K562 (cell line): ENCODE measurements at places on chromosomes 16 and 17.
A peak's percentile ranks its signal among the peaks of the same experiment; 100 is the strongest.

- peak; percentile 89 for DNase-seq
These were observed at the start of gene TBKBP1 for GRCh38 chr17:47693731-47694580. Gene TBKBP1, plus strand, starts transcription at chr17:47694161. Its CDS starts 1,952 bp downstream, at chr17:47696113.

- DNase-seq, result no peak
These were observed 110.8 kb upstream of the CDH5 start for GRCh38 chr16:66255647-66256046.

GRCh38 chr17:46072998-46073397 lies 73.9 kb downstream of the STH start:
- DNase-seq, result no peak

- no peak for DNase-seq
These were observed 23.8 kb downstream of the OGFOD1 start for GRCh38 chr16:56475201-56475600.

DNA sequence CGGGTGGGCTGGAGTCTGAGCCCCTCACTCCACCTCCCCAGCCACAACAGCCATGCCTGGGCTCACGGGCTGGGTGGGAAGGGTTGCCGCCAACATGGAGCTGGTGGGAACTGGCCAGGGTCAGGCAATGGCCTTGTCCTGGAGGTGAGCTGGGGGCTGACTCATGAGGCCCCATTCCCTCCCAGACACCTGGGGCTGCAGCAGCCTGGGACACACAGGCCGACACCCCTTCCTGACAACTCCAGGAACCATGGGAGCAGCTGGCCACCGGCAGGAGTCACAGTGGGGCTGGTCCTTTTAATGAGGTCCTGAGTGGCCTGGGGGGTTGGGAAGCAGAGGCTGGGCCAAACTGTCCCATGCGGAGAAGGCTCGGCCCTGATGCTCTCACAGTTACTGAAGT lies 12.2 kb downstream of the DBNDD1 start:
- DNase-seq, result no peak

GRCh38 chr16:31499928-31500327 lies 8.3 kb downstream of the RUSF1 start:
- no peak for DNase-seq

DNA sequence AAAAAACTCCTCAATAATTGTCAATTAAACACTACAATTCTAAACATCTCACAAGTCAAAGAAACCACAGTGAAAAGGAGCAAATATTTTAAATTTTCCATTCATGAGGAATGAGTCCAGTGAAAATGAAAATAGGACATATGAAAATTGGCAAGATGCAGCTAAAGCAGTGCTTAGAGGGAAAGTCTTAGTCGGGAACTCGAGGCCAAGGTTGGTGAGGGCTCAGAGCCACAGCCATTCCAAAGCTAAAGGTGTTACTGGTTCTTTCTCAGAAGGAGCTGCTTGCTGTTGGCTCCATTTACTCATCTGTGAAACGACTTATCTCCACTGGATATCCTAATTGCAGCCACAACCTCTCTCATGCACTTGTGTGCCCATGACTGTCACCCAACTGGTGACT lies 6.5 kb downstream of the SLC38A8 start:
- DNase-seq, result no peak

GRCh38 chr17:14792746-14793145 lies 472.4 kb downstream of the PMP22 start:
- no peak for DNase-seq

- DNase-seq, result no peak
These were observed 30.3 kb downstream of the CPSF4L start for GRCh38 chr17:73231395-73231794.

GRCh38 chr16:79257953-79258490 lies 342.5 kb downstream of the MAF start:
- no peak for DNase-seq

DNA sequence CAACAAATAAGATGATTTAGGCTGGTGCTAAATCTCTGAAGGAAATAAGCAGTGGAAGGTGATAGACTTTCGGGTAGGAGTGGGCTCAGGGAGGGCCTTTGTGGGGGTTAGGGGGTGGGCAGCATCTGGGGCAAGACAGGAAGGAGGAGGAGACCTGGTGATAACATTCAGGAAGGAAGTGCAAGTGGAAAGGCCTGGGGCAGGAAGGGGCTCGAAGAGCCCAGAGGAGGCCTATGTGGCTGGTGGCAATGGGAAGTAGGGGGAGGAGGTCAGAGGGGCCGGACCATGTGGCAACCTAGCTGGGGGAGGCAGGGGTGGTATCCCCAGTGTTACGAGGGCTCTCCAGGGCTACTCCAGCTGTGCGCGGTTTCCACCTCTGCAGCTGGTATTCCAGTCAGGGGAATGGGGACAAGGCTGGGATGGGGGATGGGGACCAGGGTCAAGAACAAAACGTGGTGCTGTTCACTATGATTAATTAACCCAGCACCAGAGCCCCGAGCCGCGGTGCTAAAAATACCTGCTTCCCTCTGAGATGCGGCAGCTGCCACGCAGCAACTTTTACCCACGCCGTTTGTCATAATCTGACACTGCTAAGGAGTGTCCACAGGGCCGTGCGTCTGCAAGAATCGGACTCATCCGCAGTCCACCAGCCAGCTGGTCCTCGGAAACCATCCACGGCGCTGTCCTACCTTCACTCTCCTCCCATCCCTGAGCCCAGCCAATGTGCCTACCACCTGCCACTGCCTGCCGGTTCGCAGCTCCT lies 5.2 kb upstream of the CCDC182 start:
- DNase-seq, result no peak

DNA sequence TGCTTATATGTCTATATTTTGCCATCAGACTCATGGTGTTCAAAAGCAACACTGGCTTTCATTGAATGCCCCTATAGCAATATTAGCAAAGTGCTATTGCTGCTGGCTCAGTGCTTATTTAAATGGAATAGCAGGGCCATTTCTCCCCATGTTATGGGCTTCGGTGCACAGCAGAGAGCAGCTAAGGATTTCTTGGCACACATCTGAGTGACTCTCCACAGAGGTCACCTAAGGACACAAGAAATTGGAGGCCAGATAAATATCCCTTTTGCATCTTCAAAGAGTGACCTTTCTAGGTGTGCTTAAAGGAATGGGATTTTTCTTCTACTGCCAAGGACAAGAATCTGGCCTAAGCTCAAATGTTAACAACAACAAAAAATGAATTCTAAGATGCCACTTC lies 751.8 kb downstream of the CDH11 start:
- no peak for DNase-seq

DNA sequence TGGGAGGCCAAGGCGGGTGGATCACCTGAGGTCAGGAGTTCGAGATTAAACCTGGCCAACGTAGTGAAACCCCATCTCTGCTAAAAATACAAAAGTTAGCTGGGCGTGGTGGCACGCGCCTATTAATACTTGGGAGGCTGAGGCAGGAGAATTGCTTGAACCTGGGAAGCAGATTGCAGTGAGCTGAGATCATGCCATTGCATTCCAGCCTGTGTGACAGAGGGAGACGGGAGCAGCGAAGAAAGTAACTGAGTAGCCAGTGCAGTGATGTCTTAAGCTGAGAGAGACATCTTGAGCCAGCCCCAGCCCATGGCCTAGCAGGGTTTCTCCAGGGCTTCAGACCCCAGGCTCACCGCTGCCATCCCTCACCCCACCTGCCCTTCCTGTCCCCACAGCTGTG lies 9.8 kb upstream of the SMIM5 start:
- no peak for DNase-seq

DNA sequence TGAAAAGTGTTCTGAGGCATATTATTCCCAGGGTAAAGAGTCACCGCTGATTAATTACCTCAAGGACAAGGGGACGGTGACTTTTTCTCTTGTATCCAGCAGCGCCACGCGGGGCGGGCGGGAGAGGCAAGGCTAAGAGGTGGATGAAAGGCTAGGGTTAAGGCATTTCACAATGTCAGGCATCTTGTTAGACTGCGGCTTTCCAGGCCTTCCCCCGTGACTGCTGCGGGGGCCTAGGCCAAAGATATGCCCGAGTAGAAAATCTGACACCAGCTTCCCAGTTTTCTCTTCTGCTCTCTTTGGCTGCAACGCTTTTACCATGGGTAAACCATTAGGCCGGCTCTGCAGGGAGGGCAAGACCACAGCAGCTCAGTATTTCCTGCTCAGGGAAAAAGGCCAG lies 698.2 kb downstream of the MAF start:
- DNase-seq, result no peak

DNA sequence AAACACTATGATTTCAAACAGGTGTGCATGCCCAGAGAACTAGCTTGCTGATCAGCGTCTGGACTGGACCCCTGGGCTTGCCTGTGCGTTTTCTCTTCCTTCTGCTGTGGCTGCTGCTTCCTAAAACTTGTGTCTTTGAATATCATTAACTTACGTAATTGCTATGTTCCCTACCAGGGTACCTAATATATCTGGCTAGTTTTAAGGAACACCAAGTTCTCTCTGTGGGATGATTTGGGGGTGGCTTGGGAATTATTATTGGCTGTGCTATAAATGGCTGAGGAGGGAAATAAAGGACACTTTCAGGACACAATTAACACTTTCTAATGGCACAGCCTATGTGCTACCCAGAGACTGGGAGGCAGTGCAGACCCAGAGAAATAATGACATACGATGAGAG lies 606.0 kb upstream of the RBFOX1 start:
- no peak for DNase-seq

DNA sequence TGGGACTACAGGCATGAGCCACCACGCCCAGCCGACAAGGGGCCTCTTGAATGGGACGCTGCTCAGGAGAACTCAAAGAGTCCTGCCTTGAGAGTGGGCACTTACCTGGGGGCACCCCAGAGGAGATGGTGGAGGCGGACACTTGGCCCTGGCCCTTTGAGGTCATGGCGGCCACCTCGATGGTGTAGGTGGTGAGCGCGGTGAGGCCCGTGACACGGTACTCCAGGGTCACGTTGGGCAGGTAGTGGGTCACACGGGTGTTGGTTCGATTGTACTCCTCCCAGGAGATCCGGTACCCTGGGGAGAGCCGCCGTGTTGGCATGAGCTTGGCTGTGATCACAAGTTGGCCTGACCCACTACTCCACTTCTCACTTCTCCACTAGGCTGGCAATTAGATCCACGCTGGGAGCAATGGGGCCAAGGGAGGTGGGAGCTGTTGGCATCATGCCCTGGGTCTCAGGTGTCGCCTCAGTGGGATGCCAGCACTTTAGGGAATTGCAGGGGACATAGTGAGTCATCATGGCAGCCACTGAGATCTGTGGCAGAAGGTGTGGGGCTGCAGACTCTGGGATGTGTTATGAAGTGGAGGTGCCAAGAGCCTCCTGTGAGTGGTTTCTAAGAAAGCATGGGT lies 89.2 kb upstream of the CDC42EP4 start:
- no peak for DNase-seq

DNA sequence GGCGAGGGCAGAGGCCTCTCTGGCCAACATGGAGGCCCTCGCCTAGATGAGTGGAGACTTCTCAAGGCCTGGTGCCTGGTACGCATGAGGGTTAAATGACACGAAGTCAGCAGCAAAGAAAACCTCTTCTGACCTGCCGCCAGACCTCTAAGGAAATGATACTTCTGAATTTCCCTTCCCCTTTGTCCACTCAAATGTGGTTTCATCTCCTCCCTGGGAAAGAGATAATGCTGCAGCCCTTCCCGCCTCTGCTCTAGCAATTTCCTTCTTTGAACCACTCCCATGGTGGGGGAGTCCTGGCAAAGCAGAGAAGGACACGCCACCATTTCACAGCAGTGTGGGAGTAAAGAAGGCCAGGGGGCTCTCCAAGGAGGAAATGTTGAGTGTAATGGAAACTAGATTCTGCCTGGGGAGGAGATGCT lies 65.7 kb upstream of the BCAR1 start:
- no peak for DNase-seq

DNA sequence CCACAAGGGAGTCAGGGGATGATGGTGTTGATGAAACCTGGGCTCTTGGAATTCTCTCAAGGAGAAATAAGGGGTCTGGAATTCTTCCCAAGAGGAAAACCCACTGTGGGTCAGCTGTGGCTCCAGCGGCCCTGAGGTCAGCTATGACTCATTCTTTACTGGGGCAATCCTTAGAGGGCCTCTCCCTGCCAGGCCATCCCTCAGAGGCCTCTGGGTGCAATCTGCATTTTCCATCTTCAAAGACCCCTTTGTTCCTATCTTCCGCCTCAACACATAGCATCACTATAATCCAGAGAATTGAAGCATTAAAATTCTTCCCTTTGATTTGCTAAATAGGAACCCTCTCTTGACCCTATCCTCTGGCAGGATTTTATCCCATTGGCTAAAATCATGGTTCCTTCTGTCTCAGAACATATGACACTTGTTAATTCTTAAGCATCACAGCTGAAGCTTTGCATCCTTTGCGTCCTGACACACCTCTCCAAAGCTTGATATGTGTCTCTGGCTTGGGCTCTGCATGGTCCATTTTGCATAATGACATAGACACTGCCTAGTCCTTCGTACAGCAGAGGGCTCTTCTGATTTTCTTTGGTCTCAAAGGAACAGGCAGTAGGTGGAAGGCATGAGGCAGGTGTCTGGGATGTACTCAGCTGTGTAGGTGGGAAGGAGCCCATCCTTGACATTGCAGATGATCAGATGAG lies 4.4 kb upstream of the KRT37 start:
- DNase-seq, result no peak

GRCh38 chr16:21277045-21277926 lies 804 bp downstream of the CRYM start:
- peak; percentile 13 for DNase-seq

DNA sequence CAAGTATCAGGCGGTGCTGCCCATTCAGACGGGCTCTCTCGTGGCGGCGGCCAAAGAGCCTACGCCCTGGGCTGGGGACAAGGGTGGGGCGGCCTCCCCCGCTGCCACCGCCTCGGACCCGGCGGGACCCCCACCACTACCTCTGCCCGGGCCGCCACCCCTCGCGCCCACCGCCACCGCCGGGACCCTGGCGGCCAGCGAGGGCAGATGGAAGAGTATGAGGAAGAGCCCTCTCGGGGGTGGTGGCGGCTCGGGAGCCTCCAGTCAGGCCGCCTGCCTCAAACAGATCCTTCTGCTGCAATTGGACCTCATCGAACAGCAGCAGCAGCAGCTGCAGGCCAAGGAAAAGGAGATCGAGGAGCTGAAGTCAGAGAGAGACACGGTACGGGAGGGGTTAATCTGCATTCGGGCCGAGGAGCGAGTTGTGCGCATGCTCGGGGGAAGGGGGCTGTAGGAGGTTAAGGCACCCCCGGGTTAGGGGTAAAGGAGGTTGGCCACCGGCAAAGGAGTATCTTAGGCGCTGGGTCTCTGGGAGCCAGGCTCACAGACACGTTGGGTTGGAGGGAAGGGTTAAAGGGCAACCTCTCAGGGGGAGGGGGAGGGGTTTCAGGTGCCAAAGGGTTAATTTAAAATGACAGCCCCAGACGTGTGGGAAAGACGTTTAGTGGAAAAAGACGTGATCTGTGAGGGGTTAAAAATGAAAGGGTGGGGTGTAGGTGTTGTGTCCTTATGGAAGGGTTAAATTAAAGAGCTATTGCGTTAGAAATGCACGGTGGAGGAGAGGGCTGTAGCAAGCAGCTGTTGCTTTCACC lies 1.4 kb downstream of the MSL1 start:
- peak; percentile 71 for DNase-seq

DNA sequence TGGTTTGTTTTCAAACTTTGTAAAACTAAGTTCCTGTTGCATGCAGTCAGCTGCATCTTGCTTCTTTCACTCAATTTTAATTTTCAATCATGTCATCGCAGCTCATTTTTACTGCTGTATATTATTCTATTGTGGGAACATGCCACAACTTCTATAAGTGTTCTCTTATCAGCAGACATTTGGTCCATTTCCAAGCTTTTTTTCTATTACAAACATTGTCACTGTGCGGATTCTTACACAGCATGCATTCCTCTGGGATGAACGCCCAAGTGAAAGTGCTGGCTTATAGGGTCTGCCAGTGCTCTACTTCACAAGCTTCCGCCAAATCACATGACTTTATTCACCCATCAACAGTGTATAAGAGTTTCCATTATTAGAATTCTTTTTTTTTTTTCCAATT lies 22.7 kb downstream of the GINS3 start:
- DNase-seq, result no peak

GRCh38 chr17:68613739-68614298 lies 12.7 kb upstream of the FAM20A start:
- peak; percentile 76 for DNase-seq
